ENCODE measurements at places on chromosomes 1 and 21. TPM values are rescaled to one million over a fixed set of nuclear protein-coding genes. Genes with fewer than 3 reads are reported as not detected.

C1QA gene
- total RNA-seq, result not detected

DNA sequence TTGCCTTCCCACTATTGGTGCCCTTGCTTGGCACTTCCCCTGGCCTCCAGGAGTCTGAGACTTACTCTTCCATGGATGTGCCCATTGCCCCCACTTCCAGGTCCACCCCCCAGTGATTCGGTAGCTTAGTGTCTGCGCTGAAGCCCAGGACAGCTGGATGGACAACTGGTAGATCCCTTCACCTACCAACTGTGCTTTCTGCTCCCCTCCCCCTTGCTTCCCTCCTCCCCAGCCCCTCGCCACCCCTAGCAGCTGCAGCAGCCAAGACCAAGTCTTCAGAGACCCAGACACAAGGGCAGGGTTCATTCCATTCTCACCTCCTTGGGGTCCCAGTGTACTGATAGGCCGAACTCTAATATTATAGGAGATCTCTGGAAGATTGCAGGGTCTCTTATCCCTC, 6.9 kb downstream of the LMNA start:
- no peak for DNase-seq

HAPLN2 gene
- total RNA-seq, result not detected

GRCh38 chr1:22884806-22885530, 87.7 kb downstream of the LACTBL1 start:
- DNase-seq, result no peak

UCK2 gene
- 71.4 TPM for total RNA-seq

DNA sequence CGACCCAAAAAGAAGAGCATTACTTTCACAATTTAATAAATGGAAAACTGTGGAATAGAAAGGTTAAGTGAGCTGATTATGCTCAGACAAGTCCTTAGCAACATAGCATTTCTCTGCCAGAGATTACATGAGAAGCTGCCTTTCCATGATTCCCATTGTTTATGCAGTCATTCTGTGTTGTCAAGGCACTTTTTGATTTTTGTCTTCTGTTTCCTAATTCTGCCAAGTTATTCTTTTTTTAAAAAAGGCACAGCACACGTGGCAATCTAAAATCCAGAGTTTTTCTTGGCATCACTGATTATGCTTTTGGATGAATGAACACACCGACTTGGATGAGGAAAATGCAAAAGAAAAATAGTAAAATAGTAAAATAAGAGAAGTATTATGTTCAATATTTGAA, 185.0 kb downstream of the RGS7 start:
- DNase-seq, result no peak

- no peak for DNase-seq
These were observed at the start of gene DIO1 for GRCh38 chr1:53893999-53894636. DIO1 (plus strand) TSS chr1:53894187; CDS start chr1:53894211, 24 bp downstream.

DNA sequence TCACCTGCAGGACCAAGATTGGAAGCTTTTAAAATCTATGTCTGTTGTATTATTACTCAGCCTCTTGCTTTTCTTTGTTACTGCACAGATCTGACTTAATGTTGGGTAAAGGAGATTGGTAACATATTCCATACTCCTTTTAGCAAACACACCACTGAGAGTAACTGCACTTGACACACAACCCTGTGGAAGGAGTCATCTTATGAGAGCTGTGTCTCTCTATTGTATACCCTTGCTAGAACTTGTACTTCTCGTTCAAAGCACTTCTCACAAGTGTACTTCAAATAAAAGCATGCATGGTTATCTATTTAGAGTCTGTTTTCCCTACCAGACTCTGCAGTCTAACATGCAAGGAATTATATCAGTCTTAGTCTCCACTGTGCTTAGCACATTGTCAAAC, 813.4 kb downstream of the ADGRL2 start:
- no peak for DNase-seq

- no peak for DNase-seq
These were observed 129.2 kb downstream of the GLUL start for GRCh38 chr1:182262425-182262824.

- DNase-seq, result no peak
These were observed 3.1 kb downstream of the TRAF5 start for GRCh38 chr1:211329764-211330201.

TRNP1 gene
- 3.3 TPM for total RNA-seq

- no peak for DNase-seq
These were observed 7.6 kb downstream of the CDKN2C start for GRCh38 chr1:50977575-50978143.

CA6 gene
- not detected for total RNA-seq

- DNase-seq, result no peak
These were observed 106.3 kb upstream of the CSF3R start for GRCh38 chr1:36588972-36589371.

DNA sequence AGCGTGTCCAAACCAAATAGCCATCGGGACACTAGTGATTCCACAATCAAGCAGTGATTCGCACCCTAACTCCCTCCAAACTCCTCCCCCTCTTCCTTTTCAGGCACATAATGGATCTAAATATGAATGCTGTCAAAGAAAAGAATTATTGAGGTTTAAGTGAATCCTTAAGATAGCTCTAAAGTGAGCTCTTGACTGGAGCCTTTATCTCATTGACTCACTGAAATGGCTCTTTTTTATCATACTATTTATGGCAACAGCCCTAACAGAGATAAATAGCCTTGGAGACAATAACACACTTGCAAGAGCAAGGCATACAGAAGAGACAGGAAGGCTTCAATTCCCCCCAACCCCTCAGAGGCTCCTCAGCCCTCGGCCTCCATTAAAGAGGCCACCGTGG, 143.3 kb downstream of the PLXNA2 start:
- no peak for DNase-seq

DNA sequence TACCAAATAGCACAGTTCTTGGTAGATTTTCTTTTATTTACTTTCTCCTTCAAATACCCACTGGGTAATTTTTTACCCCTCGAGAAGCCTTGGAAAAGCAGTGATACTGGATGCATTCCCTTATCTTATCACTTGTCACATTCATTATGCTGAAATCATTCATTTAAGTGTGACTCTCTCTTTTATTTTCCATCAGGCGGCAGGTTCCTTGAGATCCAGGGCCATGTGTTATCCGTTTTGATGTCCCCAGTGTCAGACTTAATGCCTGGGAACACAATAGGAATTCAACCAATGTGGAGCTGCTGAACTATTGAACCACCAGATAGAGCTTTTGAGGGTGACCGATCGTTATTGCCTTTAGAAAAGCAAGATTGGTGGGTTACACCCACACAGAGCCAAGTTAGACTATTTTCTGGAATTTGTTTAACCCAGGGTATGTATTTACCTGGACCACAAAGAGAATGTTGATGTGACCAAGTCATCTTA, 51.5 kb upstream of the ATP5PO start:
- DNase-seq, result no peak

DNA sequence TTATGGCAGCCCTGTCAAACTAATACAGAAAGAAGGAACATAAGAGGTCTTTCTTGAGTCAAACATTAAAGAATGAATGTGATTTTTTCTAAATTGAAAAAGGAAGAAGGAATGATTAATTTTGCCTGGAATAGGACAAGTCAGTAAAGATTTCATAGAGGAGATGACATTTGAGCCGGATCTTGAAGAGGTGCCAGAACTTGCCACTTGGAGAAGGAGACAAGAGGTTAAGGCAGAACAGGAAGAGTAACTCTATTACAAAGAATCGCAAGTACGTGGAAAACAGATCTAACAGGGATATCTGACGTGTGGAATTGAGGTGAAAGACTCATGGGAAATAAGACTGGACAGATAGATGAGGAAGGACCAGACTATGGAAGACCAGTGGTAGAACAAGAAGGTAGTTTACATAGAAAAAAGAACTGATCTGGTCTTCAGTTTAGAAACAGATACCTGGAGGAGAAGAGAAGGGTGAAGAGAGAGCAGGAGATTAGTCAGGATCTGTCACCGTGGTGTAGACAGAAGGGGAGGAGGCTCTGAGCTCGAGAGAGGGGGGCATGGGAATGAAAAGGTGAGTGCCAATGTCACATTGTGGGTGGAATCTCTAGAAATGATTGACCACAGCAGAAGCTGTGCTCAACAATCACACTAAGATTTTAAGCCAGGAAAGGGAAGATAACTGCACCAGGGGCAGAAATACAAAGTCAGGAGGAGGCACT, 32.5 kb downstream of the RHOU start:
- no peak for DNase-seq

GART gene
- total RNA-seq, result 96.9 TPM

GRCh38 chr1:37828410-37829074, 20.5 kb upstream of the YRDC start:
- no peak for DNase-seq

DNA sequence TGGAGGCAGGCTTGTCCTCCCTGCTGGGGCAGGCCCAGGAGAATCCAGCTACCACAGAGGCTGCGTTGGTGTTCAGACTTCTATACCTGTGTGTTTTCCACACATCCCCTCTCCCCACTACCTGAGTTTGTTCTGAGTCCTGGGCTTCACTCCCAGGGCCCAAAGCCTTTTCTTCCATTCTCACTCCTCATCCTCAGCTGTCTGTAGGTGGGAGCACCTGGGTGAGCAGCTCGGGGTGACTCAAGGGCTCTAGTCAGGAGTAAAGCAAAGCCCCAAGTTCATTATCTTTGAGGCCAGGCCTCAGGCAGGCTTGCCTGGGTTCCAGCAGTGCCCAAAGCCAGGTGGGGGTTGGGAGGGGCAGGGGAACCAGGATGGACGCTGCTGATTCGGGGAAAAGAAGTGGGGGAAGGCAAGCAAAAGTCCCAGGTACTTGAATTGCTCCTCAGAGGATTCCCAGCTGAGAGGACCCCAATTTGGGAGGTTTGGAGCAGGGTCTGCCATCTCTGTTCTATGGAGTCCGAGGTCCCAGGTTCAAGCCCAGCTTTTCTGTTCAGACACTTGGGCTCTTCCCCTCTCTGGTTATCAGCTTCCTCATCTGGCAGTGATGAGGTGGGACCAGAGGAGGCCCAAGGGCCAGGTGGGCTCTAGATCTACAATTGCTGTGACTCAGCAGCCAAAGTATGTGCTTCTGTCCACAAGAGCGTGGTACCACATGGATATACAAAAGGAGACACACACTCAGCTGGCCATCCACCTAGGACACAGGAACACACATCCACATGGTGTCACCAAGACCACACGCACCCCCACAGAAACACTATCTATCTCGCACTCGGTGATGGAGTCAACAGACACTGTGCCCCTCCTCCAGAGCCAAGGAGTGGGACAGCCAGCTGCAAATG, 5.8 kb upstream of the PTPN7 start:
- no peak for DNase-seq

DNA sequence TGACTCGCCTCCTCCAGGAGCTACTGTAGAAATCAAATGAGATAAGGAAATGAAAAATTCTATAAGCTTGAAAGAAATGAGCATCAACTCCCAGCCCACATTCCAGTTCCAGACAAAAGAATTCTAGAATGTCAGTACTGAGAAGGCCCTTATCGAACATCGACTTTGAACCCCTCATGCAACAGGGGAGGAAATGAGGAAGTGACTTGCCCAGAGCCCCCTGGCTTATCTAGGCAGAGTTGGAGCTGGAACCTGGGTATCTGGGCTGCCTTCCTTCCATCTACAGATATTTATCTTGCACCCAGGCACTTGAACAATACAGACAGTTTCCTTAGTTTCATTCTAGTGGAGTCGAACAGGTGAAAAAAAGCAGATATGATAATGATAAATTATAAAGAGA, 22.3 kb downstream of the MECR start:
- no peak for DNase-seq

GBP6 gene
- not detected for total RNA-seq

C1orf87 gene
- not detected for total RNA-seq

DNA sequence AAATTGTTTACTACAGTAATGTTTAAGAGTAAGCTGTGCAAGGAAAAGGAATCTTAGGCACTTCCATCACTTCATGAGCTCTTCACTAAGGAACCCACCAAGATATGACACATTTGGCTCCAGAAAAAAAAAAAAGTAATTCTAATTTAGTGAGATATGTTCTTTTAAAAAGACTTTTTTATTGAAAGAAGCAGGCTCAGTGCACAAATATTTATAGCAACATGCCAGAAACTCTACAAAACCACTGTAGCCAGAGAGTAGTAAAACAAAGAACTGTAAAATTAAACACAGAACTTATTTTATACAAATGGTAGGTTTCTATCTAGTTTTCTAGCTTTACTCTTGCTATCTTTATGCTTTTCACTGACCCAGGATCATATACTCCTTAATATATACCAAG, 434.6 kb upstream of the ADGRL2 start:
- no peak for DNase-seq

DNA sequence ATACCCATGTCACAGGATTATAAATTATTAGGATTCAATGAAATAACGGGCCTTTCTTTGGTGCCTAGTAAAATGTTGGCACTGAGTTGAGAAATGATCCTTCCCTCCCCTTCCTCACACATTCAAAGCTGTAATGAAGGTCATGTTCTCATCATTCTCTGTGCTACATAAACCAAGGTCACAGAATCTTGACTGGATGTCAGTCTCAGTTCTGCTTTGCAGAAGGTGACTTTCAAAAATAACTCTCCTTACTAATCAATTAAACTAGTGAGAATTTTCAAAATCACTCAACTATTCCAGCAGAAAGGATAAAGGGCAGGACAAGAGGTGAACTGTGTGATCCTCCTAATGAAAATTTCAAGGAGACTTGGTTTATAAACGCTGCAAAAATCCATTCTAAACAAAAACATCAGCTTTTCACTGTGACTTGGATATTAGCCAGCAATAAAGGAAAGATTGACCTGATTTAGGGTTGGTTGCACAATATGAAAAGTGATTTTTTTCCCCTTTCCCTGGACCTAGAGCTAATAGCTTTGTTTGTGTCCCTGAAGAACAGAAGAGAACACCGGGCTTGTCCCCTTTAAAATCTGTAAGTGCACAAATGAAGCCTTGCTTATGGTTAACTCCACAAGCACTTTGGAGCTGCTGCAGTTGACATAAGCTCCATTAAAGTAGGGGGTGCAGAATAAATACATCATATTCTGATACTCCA, 120.1 kb downstream of the SEC16B start:
- no peak for DNase-seq

APCS gene
- total RNA-seq, result not detected

DNA sequence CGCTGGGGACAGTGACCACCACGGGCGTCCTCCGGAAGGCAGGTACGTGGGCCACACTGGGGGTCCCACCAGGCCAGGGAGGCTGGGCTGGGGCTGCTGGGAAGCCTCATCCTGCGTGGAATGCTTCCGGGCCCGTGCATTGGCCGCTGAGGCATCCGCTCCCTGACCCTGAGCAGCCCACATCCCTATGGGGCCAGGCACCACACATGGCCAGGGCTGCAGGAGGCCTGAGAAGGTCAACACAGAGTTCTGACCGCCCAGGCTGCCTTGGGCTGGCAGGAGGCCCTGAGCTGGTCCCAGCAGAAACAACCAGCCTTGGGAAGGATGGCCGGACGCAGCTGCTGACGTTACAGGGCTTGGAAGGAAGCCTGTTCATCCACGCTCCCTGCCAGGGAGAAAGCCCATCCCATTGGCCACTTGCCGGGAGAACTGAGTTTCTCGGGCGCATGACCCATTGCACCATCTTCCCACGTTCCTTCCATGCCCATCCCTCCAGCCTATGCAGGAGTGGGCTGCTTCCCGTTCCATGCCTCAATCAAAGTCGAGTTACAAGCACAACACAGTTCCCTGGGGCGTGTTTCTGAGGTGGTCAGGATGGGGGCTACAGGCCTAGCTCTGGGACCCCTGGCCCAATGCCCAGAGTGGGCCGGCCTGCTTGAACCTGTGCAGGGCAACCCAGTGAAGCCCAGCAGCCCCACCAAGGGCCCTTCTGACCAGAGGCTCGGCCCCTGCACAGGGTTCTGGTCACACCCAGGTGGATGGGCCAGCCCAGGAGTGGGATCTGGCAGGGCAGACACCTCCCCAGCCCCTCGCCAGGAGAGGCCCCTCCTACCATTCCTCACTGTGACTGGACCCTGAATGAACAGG, 31.7 kb downstream of the TRIM11 start:
- DNase-seq, result no peak

Measured in H4 (cell line).